ENCODE measurements at places on chromosomes 1 and 21. TPM values are rescaled to one million over a fixed set of nuclear protein-coding genes. Genes with fewer than 3 reads are reported as not detected.

Gene MCOLN3
- not detected for polyA plus RNA-seq

Gene ANGPTL7
- not detected for polyA plus RNA-seq

Gene CATSPERE
- not detected for polyA plus RNA-seq

Gene GPR52
- polyA plus RNA-seq = not detected

Gene PLEKHA6
- 3.3 TPM for polyA plus RNA-seq

Gene RXFP4
- not detected for polyA plus RNA-seq

Gene NBPF4
- polyA plus RNA-seq = not detected

Gene KRTAP7-1
- not detected for polyA plus RNA-seq

Gene TNNT2
- not detected for polyA plus RNA-seq

Gene PAX7
- polyA plus RNA-seq = not detected

Gene LAPTM5
- polyA plus RNA-seq = not detected

Gene OLFML3
- 0.50 TPM for polyA plus RNA-seq

Gene PRDM16
- polyA plus RNA-seq = not detected

Gene ADCY10
- polyA plus RNA-seq = 0.12 TPM

Gene RIPPLY3
- not detected for polyA plus RNA-seq

Gene PPM1J
- 24.7 TPM for polyA plus RNA-seq

Gene QSOX1
- polyA plus RNA-seq = 65.4 TPM

Gene PLA2G2E
- not detected for polyA plus RNA-seq

Gene C1orf116
- not detected for polyA plus RNA-seq

Gene CLCA4
- polyA plus RNA-seq = not detected

Gene EGLN1
- 24.8 TPM for polyA plus RNA-seq

Gene CCNL2
- 22.1 TPM for polyA plus RNA-seq

Gene ATP1A4
- not detected for polyA plus RNA-seq

Gene KCNJ10
- polyA plus RNA-seq = 17.9 TPM

Gene RIIAD1
- polyA plus RNA-seq = 67.9 TPM

Gene LMX1A
- polyA plus RNA-seq = not detected

Gene KIF21B
- polyA plus RNA-seq = 1.4 TPM

Gene ETNK2
- polyA plus RNA-seq = not detected

Gene LGR6
- 4.0 TPM for polyA plus RNA-seq

Gene CD1B
- not detected for polyA plus RNA-seq

Gene DNM3
- polyA plus RNA-seq = 210 TPM

Gene MNDA
- polyA plus RNA-seq = not detected

Gene TNFAIP8L2
- not detected for polyA plus RNA-seq

Gene NUP210L
- 0.27 TPM for polyA plus RNA-seq

Gene THRAP3
- 44.4 TPM for polyA plus RNA-seq

Gene CELA2B
- polyA plus RNA-seq = not detected

Gene DMBX1
- polyA plus RNA-seq = not detected

Gene OPTC
- not detected for polyA plus RNA-seq

Gene KIF26B
- 0.56 TPM for polyA plus RNA-seq

Gene OLIG2
- polyA plus RNA-seq = 1.0 TPM

Gene NOL9
- 4.6 TPM for polyA plus RNA-seq

Gene RWDD3
- 31.8 TPM for polyA plus RNA-seq

Gene OR2T27
- polyA plus RNA-seq = not detected

Gene TTC39A
- 2.2 TPM for polyA plus RNA-seq

Gene OR10Z1
- not detected for polyA plus RNA-seq

Gene CNR2
- polyA plus RNA-seq = not detected

Gene MYOC
- not detected for polyA plus RNA-seq

Gene DMRTA2
- not detected for polyA plus RNA-seq

All from Purkinje cell (primary cell).